ENCODE measurements at places on chromosomes 11 and 22.
A peak's percentile ranks its signal among the peaks of the same experiment; 100 is the strongest.

DNA sequence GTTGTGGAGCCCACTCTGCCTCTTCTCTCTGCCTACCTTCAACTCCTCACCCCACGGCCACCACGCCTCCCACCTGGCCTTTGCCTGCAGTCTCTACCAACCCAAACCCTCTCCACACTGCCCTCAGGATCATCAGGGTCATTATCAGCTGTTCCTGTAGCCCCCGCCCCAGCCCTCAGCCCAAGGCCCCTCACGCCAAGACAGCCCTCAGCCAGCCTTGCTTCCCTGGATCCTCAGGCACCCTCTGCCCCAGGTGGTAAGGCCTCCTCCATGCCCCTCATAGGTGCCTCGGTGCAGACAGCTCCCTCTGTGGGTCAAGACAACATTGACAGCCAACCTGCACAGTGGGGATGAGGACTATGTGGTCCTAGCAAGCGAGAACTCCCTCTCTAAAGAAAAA is 1.7 kb downstream of the SBF1 start:
- no peak for DNase-seq

- DNase-seq: no peak
Measured at GRCh38 chr11:61004761-61005181, 33.3 kb downstream of the CD6 start.

- DNase-seq: no peak
Measured at GRCh38 chr22:41286639-41287091, 678 bp upstream of the RANGAP1 start.

- DNase-seq: no peak
Measured at GRCh38 chr22:22210889-22211833, 33.4 kb upstream of the VPREB1 start.

GRCh38 chr11:128716661-128717210 is 22.9 kb downstream of the FLI1 start:
- no peak for DNase-seq

DNA sequence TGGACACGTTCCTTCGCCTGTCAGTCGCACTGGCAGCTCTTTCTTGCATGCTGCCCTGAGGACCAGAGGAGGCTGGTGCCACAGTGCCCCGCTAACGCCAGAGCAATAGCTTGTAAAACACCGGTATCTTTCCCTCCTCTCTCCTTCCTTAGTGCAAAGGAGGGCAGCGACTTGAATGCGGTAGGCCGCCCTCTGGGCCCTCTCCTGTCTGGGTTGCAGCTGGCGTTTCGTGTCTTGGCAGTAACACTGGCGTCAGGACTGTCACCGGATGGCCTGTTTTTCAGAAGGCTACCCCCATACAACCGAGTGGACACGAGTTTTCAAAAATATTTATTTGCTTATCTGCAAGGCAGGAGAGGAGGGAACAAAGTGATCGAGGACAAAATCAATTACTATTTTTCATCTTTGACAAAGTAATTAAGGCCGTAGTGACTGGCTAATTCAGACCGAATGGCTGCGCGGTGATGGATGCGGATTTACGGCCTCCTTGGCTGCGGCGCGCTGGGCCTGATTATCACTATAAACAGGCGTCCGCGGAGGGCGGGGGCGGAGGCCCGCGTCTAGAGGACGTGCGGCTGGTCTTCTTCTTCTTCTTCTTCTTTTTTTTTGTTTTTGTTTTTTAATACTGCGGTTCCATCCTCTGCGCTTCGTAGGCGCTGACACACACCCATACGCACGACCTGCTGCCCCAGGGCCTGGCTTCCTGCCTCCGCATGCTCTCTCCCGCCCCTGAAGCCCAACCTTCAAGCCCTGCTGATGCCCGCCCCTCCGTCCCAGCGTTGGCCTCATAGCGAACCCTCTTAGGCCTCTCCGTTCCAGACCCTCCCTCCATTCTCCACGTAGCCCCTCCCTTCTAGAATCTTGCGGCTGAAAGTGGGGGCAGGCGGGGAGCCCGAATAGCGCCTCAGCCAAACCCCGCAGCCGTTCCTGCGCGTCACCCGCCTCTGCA is 2.9 kb upstream of the SLC6A5 start:
- DNase-seq: no peak

DNA sequence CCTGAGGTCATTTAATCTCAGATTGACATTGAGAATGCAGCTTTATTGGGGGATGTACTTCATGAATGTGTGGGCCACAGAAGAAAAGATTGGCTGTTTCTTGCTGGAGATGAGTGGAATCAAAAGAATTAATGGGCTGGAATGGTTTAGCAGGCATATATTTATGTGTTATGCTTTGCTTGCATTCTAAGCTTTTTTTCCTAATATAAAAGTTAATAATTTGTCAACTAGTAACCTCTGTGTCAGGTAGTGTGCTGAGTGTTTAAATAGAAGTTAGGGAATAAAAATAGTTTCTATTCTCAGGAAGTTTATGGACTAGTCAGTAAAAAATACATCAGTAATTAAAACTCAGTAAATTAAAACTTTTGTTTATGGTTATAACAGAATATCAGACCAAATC is 67.4 kb upstream of the PRODH start:
- no peak for DNase-seq

DNA sequence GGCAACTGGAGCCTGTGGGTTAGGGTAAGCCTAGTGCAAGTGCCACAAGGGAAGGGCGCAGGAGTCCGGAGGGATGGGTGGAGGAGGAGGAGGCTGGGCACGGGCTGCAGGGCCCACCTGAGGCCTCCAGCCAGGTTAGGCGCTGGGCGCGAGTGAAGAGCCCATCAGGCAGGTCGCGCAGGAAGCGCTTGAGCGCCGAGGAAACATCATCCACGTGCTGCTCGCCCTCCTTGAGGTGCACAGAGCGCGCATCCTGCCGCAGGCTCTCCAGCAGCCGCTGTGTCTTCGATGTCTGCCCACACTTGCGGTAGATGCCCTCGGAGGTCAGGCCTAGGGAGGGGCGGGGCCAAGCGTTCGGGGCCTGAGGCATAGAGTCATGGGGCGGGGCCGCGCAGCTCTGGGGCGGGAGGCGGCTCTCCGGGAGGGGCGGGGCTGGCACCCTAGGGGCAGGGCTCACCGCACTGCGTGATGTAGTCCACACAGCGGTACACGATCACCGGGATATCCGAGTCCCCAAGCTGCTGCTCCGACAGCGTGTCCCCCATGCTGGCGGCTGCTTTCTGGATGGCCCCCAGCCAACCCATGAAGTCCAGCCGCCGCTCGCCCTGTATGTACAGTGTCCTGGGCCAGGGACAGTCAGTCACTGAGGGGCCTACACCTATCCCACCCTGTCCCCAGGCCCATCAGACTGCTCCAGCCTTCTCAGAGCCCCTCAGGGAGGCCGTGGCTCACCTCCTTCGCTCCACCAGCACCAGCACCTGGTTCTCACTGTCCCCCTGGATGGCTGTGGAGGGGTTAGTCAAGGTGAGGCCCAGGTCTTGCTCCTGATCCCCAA is 22.9 kb upstream of the PDE2A start:
- peak; percentile 71 for DNase-seq

- DNase-seq: no peak
Measured at GRCh38 chr11:10941414-10941813, 83.6 kb upstream of the ZBED5 start.

GRCh38 chr11:76637491-76638269 is 32.9 kb downstream of the LRRC32 start:
- peak; percentile 78 for DNase-seq

- DNase-seq: no peak
Measured at GRCh38 chr22:34814260-34815025, 251.5 kb upstream of the ISX start.

GRCh38 chr11:48029681-48030290 is 49.4 kb downstream of the PTPRJ start:
- no peak for DNase-seq

DNA sequence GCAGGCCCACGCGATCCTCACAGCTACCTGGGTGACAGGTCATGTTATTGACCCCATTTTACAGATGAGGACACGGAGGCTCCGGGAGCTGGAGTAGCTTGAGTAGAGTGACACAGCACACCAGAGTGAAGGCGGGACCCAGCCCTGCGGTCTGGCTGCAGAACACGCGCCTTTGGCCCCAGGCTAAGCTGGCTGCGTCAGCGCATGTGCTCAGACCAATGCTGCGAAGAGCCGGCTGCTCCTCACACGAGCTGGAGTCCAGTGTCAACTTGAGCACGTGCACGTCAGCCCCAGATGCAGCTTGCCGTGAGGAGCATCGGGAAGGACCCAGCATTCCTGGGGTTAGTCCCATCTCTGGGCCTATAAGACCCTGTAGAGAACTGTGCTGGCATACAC is 49.9 kb downstream of the SCUBE1 start:
- DNase-seq: no peak

DNA sequence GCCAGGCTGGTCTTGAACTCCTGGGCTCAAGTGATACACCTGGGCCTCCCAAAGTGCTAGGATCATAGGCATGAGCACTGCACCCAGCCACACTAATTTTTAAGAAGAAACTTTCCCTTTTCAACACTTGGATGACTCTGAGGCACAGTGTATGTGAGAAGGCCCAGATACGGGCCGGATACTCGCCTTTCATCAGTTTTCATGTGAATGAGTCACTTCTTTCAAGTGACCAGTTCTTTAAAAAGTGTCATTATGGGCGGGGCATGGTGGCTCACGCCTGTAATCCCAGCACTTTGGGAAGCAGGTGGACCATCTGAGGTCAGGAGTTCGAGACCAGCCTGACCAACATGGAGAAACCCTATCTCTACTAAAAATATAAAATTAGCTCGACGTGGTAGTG is 120.8 kb downstream of the CTTN start:
- DNase-seq: no peak
